Epithelial cell of prostate (primary cell): ENCODE measurements at places on chromosomes 11 and 22.

GRCh38 chr11:75731095-75731494 is 13.5 kb downstream of the MOGAT2 start:
- no peak for DNase-seq

- no peak for DNase-seq
Measured at GRCh38 chr11:35109827-35110226, 29.1 kb upstream of the CD44 start.

- no peak for DNase-seq
Measured at GRCh38 chr11:118690553-118691304, 11.3 kb upstream of the TREH start.

DNA sequence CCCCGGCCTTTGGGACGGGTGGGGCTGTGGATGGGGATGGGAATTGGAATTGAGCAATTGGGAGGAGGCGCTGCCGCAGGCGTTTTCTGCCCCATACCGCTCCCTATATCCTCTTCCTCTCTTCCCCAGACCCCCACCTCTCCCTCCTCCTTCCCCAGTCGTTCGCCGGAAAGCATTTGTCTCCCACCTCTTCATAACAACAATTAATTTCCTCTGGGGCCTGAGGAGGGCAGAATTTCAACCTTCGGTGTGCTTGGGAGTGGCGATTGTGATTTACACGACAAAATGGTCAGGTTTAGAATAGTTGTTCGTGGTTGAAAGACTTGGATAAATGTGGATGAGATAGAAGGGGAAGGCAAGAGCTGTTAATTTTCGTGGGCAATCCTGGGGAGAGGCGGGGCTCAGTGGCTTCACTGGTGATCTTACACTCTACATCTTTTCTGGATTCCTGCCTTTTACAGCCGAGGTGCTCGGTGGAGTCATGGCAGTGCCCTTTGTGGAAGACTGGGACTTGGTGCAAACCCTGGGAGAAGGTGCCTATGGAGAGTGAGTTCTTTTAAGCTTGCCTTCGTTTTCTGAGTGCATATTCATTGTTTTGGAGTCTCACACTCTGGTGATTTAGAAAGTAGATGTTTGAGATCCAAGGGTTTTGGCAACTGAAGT is 1.5 kb downstream of the CHEK1 start:
- DNase-seq: no peak

GRCh38 chr11:44018127-44018521 is 29.7 kb upstream of the ACCSL start:
- DNase-seq: no peak

- DNase-seq: no peak
Measured at GRCh38 chr11:60970369-60970774, 1.1 kb upstream of the CD6 start.

GRCh38 chr22:25882360-25882759 is 140.4 kb downstream of the MYO18B start:
- no peak for DNase-seq

GRCh38 chr22:37279331-37280181 is 2.8 kb upstream of the CYTH4 start:
- DNase-seq: no peak

GRCh38 chr11:58334708-58335107 is 24.2 kb downstream of the OR5B17 start:
- DNase-seq: peak; percentile 14

DNA sequence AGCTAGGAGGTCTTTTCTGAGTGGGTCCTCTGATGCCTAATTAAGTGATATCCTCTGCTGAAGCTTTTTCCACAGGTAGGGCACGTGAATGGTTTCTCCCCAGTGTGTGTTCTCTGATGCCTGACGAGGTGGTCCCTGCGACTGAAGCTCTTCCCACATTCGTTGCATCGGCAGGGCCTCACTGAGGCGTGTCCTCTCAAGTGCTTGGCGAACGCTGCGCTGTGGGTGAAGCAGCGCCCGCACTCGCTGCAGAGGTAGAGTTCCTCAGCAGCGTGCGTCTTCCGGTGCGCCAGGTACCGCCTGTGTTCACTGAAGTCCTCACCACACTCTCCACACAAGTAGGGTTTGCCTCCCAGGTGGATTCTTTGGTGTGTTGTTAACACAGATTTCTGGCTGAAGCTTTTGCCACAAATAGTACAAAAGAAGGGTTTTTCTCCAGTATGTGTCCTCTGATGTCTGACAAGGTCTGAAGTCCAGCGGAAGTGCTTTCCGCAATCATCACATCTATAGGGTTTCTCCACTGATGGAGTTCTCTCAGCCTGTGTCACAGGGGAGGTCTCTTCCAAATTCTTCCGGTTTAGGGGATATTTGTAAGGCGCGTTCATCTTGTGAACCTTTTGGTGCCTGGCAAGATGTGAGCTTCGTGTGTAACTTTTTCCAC is 15.3 kb downstream of the ZNF202 start:
- DNase-seq: no peak

DNA sequence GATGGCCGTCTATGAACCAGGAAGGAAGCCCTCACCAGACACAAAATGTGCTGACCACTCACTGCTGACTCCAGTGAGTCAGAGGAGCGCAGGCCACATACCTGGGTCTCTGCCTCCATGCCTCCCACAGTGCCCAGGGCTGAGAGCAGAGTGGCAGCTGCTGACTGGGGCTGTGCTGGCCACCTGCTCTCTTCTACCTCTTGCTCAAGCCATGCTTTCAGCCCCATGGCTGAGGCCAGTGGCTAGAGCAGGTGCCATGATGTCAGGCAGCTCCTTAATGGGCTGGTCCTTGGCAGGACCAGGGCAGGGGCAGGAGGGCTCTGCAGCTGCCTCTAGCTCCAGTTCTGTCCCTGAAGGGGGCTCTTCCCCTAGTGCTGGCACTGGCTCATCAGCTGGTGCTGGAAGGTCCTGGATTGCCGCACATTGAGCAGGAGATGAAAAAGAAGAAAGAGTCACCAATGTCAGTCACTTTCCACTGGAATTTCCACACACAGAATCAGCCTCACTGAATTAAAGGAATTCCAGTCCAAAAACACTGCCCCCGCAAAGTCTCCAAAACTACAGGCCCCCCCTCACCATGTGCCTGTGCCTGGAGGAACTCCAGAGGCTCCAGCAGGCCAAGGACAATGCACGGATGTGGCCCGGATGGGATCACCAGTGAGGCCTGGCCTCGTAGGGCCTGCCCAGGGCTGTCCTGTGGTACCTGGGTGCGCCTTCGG is 86.4 kb downstream of the GGTLC2 start:
- no peak for DNase-seq

- no peak for DNase-seq
Measured at GRCh38 chr11:124577716-124578427, 8.1 kb downstream of the OR8A1 start.

DNA sequence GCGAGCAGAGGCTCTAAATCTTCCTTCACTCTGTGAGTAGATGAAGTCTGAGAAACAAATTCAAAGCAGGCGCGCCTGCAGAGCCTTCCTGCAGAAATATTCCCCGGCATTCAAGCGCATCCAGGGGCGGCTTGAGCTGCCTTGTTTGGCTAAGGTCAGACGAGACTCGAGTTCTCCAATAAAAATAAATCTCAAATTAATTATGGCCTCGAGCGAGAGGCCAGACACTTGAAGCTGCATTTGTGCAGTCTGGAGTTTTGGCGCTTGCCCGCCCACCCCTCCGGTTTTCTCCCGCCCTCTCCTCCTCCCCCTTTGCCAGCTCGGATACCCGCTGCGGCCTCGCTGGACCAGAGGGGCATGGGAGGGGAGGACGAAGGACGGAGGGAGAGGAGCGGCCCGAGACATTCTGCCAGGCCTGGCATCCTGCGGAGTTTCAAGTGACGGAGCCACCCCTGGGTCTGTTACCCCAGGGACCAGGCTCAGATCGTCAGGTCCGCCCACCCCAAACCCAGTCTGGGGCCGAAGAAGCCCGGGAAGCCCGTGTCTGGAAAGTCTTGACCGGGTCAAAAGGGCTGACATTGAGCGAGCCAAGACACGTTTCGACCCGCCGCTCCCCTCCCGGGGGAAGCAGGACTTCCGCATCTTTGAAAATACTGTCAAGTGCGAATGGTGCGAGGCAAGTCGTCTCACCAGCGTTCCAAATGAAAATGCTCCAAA is 3.8 kb upstream of the FLI1 start:
- DNase-seq: no peak

DNA sequence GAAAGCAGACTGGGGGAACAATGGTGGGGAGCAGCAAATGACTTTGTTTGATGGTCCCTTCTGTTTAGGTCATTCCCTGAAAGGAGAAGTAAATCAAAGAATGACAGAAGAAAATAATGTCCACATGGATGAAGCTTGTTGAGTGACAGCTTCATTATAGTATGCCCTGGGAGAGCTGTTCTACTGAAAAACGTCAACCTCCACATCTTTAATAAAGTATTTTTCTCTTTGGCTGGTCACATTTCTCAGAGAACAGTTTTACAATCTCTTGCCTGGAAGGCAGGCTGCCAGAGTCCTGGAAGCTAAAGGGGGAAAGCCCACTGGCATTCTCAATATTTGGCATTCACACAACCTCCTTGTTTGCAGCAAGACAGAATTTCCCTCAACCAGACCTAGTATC is 287.9 kb downstream of the SWAP70 start:
- DNase-seq: no peak

DNA sequence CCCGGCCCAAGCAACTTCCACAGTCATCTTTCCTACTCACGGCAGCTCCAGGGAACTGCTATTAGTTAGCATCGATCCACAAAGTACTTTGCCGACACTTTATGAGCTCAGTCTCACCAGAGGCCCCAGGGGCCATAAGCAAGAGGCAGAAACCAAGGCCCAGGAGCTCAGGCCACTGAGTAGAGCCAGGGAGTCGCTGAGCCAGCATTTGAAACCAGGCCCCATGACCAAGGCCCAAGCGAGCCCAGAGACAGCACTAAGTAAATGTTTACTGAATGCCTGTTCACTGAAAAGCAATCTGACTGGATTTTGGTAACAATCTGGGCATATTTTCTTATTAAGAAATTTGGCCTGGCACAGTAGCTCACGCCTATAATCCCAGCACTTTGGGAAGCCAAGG is 43.3 kb downstream of the ARRB1 start:
- no peak for DNase-seq

- no peak for DNase-seq
Measured at GRCh38 chr22:47370448-47371262, 608.2 kb downstream of the TBC1D22A start.

GRCh38 chr11:8282631-8283030 is 19.0 kb upstream of the LMO1 start:
- DNase-seq: no peak

- DNase-seq: no peak
Measured at GRCh38 chr11:108253176-108253575, 30.3 kb downstream of the ATM start.

GRCh38 chr11:93846411-93846810 is 4.0 kb downstream of the VSTM5 start:
- DNase-seq: no peak

DNA sequence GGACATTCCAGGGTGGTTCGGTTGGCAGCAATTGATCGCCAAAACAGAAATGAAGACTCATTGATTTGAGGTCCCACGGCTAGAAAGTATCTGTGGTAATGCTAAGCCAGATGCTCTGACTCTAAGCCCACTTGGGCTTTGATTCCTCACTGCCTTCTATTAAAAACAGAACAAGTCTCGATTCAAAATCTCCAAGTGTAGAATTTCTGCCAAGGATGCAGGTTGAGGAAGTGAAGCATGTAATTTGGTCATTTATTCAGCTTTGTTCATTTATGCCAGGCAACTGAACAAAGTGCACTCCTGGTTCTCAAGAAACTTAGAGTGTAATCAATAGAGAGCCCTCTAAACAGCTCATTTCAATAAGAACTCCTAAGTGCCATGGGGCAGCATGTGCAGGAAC is 2.3 kb upstream of the CEP295 start:
- no peak for DNase-seq

DNA sequence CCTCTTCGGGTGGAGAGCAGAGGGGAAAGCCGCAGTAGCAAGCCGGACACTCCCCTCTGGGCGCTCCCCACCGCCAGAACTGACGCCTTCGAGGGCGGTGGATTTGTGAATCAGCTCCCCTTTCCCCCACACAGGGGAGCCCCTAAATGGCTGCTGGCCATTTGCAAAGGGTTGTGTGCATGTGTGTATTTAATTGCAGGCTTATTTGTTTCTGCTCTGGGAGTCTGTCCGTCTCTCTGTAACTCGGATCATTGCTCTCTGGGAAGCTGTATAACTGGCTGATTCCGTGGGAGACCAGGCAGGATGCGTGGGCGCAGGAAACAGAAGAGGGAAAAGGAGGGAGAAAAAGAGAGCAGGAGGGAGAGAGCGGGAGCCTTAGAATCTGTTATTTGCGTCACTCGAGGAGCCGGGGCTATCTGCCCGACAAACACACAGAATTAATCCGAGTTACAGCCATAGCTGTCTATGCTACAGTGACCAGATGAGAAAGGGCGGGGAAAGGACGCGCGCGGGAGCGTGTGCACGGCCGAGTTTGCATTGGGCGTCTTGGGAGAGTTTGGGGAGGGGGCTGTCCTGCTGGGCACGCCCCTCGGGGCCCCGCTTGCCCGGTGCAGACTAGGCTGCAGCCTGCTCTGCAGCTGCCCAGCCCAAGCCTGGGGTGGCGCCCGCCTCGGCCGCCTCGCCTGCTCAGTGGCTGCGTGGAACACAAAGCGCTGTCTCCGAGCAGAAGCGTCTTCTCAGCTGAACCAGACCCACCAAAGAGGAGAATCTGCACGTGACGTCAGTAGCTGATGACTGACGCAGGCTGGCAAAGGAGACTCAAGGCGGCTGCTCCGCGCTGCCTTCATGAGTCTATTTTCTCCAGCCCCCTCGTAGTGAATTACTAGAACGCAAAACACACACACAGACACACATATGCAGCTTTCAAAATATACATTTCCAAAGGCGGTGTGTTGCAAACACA is 105.3 kb upstream of the HSD17B12 start:
- no peak for DNase-seq

DNA sequence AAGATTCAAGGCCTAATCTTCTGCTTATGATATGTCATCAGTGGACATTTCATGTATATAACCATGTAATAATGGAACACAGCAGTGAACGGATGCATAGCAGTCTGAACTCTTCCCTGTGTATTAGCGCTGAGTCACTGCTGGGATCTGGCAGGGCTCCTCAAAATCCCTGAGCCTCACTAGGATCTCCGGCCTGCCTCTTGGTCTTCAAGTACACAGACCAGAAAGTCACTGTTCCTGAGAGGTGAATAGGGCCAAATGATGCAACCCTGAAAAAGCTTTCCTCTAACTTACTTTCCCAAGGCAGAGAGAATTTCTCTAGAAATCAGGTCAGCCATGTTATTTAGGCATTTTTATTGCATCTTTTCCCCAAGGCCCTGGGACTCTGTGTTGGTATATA is 35.0 kb downstream of the POU2AF1 start:
- DNase-seq: no peak

DNA sequence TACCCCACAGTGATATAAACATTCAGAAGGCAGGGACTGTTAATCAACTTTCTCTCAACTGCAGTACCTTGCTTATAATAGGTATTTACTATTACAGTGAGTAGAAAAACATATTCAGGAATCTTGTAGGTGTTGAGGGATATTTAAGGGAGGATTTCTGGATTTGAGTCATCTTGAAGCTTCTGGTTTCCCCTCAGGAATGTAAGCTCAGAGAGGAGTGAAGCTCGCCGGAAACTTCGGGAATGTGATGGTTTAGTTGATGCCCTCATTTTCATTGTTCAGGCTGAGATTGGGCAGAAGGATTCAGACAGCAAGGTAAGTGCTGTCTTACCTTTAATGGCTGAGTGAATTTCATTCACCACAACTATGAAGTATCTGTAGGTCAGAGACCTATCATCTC is 42.9 kb downstream of the CTNND1 start:
- DNase-seq: no peak
